ENCODE measurements at places on chromosomes 4 and X. TPM values are rescaled to one million over a fixed set of nuclear protein-coding genes. Genes with fewer than 3 reads are reported as not detected.

DNA sequence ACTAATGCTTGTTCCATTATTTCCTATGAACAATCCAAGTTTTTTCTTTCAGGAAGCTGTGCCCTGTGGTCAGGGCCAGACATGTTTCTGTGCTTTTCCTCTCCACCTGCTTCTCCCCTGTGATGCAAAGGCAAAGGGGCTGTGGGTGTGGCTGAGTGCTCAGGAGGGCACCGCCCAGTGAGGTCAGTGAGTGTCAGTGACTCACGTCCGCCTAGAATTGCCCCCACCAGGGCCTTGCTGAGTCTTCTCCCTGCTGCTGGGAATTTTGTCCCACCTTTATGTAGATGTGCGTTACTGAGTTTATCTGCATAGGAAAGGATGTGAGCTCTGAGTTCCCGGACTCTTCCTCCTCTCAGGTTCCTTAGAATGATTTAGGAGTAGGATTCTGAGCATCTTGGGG, 283.2 kb downstream of the DCHS2 start:
- DNase-seq: no peak

GRCh38 chr4:98524230-98524629, 134.2 kb downstream of the TSPAN5 start:
- peak; percentile 49 for DNase-seq

GRCh38 chr4:142776026-142776425, 70.1 kb downstream of the INPP4B start:
- DNase-seq: no peak

MSN gene
- polyA plus RNA-seq: 528 TPM

PHKA1 gene
- 2.8 TPM for polyA plus RNA-seq

Data from endothelial cell of umbilical vein (primary cell).